A549 treated with Hydrocortisone at 1 μM for 4 hours (cell line): ENCODE measurements at places on chromosomes 6 and 20. TPM values are rescaled to one million over a fixed set of nuclear protein-coding genes. Genes with fewer than 3 reads are reported as not detected.

HLA-DRB5 gene
- total RNA-seq: not detected in 5 replicates

AKIRIN2 gene
- 25.5 to 32.1 TPM (median 30.3 TPM) in 5 replicates for total RNA-seq

ZNF831 gene
- total RNA-seq: not detected in 5 replicates

HMGCLL1 gene
- total RNA-seq: 0.08 to 0.24 TPM (median 0.20 TPM) in 5 replicates

GHRH gene
- not detected in 5 replicates for total RNA-seq

BMP2 gene
- total RNA-seq: 0.30 to 0.43 TPM (median 0.32 TPM) in 5 replicates

LY6G6F gene
- not detected in 5 replicates for total RNA-seq

FAM209B gene
- 0.32 to 0.92 TPM (median 0.60 TPM) in 4 of 5 replicates, not detected in the other for total RNA-seq

ADGRG6 gene
- 43.1 to 79.0 TPM (median 64.0 TPM) in 5 replicates for total RNA-seq

PKHD1 gene
- total RNA-seq: not detected in 5 replicates

ATG5 gene
- 22.0 to 28.7 TPM (median 25.2 TPM) in 5 replicates for total RNA-seq

AK9 gene
- total RNA-seq: 0.88 to 1.9 TPM (median 1.0 TPM) in 5 replicates

SIRPB2 gene
- total RNA-seq: not detected in 5 replicates

POPDC3 gene
- total RNA-seq: 21.9 to 23.9 TPM (median 23.1 TPM) in 5 replicates

CRISP2 gene
- total RNA-seq: not detected in 5 replicates

NINL gene
- total RNA-seq: 11.4 to 15.4 TPM (median 14.7 TPM) in 5 replicates

JPH2 gene
- total RNA-seq: 4.8 to 7.7 TPM (median 6.0 TPM) in 5 replicates

POU5F1 gene
- 10.0 to 17.0 TPM (median 11.3 TPM) in 5 replicates for total RNA-seq

SRSF12 gene
- 1.3 to 2.2 TPM (median 1.7 TPM) in 5 replicates for total RNA-seq

TDRD6 gene
- total RNA-seq: not detected in 5 replicates

CLIC5 gene
- total RNA-seq: not detected in 5 replicates

STMND1 gene
- total RNA-seq: not detected in 5 replicates

NKX2-4 gene
- total RNA-seq: 0.05 TPM in 1 of 5 replicates, not detected in the others

DLK2 gene
- 5.6 to 8.1 TPM (median 7.6 TPM) in 5 replicates for total RNA-seq

DDO gene
- 0.08 to 0.16 TPM (median 0.08 TPM) in 5 replicates for total RNA-seq

LPIN3 gene
- total RNA-seq: 10.9 to 14.4 TPM (median 13.7 TPM) in 5 replicates

SCUBE3 gene
- 0.02 to 0.09 TPM (median 0.05 TPM) in 5 replicates for total RNA-seq

CAP2 gene
- 10.0 to 14.3 TPM (median 11.5 TPM) in 5 replicates for total RNA-seq

NKX2-2 gene
- total RNA-seq: not detected in 5 replicates

NKAPL gene
- total RNA-seq: 0.06 TPM in 1 of 5 replicates, not detected in the others

GSTA3 gene
- total RNA-seq: not detected in 5 replicates

LAMA4 gene
- 1.1 to 1.5 TPM (median 1.3 TPM) in 5 replicates for total RNA-seq

FOXF2 gene
- total RNA-seq: 14.4 to 20.7 TPM (median 19.4 TPM) in 5 replicates

FAM83B gene
- 0.02 to 0.03 TPM in 2 of 5 replicates, not detected in the others for total RNA-seq

CFB gene
- total RNA-seq: 1.7 to 2.3 TPM (median 1.9 TPM) in 5 replicates

VSX1 gene
- 0.68 to 1.0 TPM (median 0.99 TPM) in 5 replicates for total RNA-seq

APOM gene
- total RNA-seq: 2.9 to 3.8 TPM (median 3.4 TPM) in 5 replicates

STX7 gene
- 17.8 to 26.8 TPM (median 22.9 TPM) in 5 replicates for total RNA-seq
